Esophagus mucosa (tissue), 1 donor: ENCODE measurements at places on chromosomes 4 and X.

DNA sequence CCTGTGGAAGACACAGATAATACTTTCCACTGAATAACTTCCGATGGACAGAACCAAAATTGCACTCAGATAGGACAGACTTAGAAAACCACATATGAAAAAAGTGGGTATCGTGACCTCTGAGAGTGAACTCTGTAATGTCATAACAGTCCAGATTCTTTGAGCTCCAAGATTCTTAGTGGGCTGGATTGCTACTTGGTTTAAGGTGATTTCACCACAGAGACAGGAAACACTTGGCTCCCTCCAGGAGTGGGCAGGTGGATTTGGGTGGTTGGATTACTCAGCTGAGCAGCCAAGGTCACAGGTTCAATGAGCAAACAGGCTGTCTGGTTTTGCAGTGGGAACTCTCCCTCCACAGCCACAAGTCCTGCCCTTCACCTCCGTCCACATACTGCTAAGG is 126.0 kb downstream of the AFAP1 start:
- ATAC-seq = no peak

DNA sequence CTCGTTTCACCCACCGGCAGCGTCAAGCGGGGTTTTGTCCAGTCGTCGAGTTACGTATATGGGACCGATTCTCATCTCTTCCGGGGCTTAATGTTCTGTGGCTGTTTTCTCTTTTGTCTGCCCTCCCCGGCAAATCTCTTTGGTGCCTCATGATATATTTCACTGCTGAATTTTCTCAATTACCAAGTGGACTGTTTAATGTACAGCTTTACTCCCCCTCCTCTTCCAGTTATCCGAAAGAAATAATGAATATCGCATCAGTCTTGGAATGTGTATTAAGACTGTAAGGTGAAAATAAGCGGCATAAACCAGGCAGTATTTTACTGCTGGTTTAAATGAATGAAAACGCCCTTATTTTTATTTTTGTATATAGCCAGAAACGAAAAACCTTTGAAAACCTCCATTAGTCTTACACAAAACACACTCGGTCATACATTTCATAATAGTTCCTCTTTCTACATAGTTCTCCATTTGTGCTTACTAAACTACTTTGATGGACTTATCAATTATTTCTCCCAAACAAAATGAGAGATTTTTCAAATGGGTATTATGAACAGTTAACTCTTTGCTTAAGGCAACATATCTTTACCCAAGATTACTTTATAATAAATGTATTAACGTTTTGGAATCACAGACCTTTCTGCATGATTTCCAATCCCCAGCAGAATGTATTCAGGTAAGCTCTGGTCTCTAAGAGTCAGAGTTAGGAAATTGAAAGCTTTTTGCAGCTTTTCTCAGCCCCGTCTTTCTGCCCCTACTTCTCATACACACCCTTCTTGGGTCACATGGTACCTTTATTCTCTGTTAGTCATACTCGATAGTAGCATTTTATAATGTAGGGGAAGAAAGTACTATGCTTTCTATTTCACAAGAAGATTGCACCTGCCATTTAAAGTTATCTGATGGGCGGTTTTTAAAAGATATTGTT is 979 bp downstream of the RP2 start:
- peak; percentile 41 for ATAC-seq

GRCh38 chr4:108113229-108113628 is 55.5 kb downstream of the LEF1 start:
- ATAC-seq = no peak

GRCh38 chr4:121199742-121200561 is 35.8 kb upstream of the TNIP3 start:
- no peak for ATAC-seq

DNA sequence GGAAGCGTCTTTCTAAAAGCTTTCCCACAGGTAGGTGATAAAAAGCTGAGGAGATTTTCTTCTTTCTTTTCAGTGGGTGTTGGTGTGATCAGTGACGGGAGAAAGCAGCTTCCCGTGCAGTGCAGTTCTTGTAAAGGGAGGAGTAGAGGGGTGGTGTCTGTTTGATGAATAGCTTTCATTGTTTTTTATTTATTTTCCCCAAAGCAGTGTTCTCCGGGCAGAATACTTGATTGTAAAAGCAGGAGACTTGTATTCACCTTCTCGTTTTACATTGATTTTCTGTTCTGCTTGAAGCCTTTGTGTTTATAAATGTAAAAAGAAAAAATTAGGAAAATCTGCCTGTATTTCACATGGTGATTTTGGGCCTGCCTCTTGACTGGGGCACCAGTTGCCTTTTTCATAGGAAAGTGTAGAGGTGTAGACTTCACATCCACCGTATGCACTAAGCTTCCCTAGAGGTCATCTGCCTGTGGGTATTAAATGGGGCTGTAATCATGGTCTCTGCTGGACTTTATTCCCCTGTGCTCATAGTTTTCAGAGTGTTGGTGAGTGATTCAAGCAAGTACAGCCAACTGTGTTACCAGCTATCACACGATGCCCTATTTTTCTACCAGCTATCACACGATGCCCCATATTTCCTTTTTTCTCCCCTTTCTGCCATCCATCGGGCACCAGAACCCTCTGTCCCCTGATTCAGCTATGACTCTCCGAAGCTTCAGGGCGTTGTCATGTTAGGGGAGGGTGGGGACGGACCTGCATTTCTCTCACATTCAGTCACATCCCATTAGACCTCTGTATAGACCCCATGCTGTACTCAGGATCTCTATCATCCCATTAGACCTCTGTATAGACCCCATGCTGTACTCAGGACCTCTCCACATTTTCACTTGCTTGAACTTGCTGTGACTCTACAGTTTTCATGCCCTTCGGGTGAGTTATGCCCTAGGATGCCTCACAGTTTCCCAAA is 526.5 kb downstream of the TRIML1 start:
- ATAC-seq = no peak

DNA sequence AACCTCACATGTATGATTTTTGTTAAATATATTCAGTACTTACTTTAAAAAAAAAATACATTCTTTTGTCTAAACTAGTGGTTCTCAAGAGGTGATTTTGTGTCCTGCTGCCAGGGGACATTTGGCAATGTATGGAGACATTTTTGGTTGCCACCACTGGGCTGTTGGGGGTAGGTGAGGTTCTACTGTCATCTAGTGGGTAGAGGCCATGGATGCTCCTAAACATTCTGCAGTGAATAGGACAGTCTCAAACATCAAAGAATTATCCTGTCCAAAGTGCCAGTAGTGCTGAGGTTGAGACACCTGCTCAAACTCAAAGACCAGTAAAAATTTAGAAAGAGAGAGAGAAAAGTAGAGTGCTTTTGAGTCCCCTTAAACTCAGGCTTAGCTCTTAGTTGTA is 32.9 kb upstream of the PGM2 start:
- peak; percentile 59 for ATAC-seq

DNA sequence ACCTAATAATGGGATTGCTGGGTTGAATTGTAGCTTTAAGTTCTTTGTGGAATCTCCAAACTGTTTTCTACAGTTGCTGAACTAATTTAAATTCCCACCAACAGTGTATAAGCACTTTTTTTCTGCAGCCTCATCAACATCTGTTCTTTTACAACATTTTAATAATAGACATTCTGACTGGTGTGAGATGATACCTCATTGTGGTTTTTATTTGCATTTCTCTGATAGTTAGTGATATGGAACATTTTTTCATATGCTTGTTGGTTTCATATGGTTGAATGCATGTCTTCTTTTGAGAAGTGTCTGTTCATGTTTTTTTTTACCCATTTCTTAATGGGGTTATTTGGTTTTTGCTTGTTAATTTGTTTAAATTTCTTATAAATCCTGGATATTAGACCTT is 1718.9 kb downstream of the C4orf33 start:
- no peak for ATAC-seq

- peak; percentile 40 for ATAC-seq
Observed at GRCh38 chr4:732911-733630, 27.4 kb downstream of the PCGF3 start.

DNA sequence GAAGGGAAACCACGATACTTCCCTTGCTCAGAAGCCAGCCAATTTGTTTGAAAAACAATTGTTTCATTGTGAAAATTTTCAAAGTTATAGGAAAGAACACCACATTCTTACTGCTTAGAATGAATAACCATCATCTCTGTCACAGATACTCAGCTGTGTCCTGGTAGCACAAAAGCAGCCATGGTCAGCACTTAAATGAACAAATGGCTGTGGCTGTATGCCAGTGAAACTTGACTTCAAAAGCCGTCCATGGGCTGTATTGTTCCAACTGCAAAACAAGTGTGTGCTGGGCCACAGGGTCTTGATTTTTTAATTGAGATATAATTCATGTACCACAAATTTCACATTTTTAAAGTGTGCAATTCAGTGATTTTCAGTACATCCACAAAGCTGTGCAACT is 19.6 kb downstream of the NSDHL start:
- no peak for ATAC-seq

DNA sequence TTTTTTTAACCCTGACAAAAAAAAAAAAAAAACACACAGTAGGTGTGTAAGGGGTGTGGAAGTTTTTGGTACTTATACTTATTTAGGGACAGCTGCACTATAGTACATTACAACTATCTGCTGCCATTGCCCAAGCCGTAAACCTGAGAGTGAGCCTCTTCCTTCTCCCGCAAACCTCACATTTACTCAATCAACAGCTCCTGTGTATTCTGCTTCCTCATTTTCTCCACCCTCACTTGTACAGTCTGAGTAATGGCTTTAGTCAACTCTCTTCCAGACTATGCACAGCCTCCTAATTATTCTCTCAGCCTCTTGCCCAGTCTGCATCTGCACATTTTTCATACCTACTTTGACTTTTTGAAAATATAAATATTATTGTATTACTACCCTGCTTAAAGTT is 362.0 kb downstream of the ADAM29 start:
- ATAC-seq = no peak

DNA sequence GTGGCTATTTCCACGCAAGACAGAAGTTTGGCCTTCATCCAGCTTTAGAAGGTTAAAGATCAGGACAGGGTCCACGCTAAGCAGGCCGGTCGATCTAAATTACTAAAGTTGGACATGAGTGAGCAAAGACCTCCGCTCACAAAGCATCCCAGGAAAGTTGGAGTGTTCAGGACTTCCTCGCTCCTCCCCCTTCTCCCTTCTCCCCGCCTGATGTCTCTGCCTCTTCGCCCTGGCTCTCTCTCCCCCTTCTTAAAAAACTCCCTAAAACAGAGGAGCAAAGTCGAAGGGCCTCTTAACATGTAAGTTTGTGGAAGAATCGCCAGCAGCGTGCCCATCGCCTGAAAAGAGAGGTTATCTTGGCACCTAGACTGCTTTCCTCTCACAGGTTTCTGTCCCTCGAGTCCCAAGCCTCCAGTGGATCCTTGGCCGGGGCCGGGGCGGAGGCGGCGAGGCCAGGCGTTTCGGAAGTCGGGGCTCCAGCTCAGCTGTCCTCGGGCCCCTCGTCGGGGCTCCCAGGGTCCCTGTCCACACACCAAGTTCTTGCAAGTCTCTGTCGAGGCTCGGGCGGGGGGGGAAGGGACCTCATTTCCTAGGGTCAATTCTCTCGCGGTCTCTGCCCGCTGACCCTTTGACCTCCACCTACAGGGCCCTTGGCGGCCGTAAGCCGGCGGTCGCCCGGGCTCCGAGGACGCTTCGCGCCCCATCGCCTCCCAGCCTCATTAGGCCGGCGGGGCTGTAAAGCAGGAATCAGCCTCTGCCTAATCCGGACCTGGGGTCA is 7.6 kb downstream of the ZIC3 start:
- no peak for ATAC-seq

GRCh38 chr4:21454831-21455230 is 493.7 kb downstream of the KCNIP4 start:
- ATAC-seq = no peak

DNA sequence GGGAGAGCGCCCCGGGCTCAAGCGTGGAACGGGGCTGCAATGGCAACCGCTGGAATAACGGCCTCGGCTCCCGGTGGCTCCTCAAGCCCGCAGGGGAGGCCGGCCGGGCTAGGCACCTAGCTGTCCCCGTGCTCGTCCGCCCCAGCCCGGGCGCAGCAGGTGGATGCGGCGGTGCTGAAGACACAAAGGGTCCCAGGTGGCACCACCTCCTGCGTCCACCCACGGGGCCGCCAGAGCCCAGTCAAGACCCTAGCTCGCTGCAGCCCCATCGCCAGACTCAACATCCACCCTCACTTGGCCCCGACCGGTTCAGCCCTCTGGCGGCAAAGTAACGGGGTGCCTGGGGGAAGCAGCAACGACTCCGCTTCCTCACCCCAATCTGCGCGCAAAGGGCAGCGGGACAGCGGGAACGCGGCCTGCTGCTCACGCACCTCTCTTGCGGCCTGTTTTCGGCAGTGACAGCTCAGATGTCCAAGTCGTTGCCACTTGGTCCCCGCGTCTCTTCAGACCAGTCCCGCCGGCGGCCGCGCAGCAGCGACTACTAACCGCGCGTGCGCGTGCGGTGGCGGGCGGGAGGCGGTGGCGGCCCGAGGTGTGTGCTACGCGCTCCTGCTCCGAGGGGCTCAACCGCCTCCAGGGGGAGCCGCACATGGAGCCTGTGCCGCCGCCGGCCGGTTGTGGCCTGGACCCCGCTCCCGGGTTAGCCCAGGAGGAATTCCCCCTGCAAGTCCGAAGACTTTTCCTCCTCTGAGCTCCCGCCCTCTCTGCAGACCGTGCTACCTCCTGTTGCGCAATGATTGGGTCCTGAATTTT is at the start of gene CLGN:
TSS of gene CLGN (minus strand) at position 543 of the 813 bp plus-strand sequence. CDS start 14,570 bp downstream, outside the sequence.
- peak; percentile 31 for ATAC-seq

DNA sequence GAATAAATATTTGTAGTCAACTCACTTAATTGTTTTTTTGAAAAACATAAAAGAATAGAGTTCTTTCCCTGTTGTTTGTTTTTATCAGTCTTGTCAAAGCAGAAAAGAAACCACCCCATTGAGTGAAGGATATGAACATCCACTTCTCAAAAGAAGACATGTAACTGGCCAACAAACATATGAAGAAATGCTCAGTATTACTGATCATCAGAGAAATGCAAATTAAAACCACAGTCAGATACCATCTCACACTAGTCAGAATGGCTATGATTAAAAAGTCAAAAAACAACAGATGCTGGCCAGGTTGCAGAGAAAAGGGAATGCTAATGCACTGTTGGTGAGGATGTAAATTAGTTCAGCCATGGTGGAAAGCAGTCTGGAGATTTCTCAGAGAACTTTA is 326.1 kb upstream of the EMCN start:
- ATAC-seq = no peak

- ATAC-seq = peak; percentile 94
Observed at GRCh38 chr4:145234091-145234706, 53.8 kb upstream of the OTUD4 start.

DNA sequence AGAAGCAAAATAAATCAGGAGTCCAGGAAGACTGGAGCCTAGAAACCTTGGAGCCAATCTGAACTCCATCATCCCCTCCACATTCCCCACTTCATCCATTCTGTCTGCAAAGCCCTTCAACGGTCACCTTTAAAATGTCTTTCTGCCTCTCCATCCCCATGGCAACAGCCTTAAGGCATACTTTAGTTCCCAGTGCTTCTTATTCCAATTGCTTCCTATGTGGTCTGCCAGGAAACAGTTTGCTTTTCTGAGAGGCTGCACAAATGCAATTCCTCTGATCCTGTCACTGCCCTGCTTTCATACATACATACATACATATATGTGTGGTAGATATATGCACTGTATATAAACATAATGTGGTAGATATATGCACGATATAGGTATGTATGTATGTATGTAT is 786 bp upstream of the MAGEH1 start:
- ATAC-seq = no peak
